ENCODE measurements at places on chromosomes 2 and 18.

GRCh38 chr2:36611316-36611990 is 13.5 kb upstream of the FEZ2 start:
- no peak for DNase-seq

- no peak for DNase-seq
Measured at GRCh38 chr18:41320100-41320499, 634.9 kb upstream of the PIK3C3 start.

GRCh38 chr2:39128919-39129391 is 8.1 kb upstream of the SOS1 start:
- no peak for DNase-seq

DNA sequence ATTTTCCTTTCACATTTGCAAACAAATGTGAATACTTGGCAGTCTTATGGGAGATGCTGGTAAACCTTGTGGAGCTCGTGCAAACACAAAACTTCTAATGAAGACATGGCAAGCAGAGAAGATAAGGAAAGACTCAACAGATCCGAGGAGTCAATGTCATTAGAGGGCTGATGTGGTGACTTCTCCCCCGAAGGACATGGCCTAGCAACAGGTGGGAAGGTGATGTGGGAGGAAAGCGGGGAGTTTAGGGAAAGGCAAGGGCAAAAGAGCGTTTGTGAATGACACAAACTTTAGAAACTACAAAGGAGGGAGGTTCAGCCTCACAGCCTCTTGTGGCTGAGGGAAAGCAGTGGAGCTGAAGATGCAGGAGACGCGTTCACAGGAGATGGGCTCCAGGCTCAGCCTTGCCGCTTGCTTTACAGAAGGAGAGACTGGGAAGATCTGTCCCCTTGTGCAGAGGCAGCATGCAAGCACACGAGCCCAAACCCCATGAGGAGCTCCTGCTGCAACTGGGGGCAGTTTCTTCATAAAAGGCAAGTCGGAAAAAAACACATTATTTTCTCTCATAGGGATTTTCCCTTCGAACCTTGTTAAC is 86.6 kb downstream of the SOWAHC start:
- DNase-seq = no peak

GRCh38 chr2:185502351-185502750 is 236.3 kb upstream of the FSIP2 start:
- DNase-seq = no peak

- no peak for DNase-seq
Measured at GRCh38 chr2:96423291-96423690, 81.9 kb downstream of the NEURL3 start.

- DNase-seq = no peak
Measured at GRCh38 chr18:32301976-32302743, 112.3 kb downstream of the MEP1B start.

GRCh38 chr2:207471261-207471660 is 58.5 kb upstream of the CREB1 start:
- DNase-seq = no peak

DNA sequence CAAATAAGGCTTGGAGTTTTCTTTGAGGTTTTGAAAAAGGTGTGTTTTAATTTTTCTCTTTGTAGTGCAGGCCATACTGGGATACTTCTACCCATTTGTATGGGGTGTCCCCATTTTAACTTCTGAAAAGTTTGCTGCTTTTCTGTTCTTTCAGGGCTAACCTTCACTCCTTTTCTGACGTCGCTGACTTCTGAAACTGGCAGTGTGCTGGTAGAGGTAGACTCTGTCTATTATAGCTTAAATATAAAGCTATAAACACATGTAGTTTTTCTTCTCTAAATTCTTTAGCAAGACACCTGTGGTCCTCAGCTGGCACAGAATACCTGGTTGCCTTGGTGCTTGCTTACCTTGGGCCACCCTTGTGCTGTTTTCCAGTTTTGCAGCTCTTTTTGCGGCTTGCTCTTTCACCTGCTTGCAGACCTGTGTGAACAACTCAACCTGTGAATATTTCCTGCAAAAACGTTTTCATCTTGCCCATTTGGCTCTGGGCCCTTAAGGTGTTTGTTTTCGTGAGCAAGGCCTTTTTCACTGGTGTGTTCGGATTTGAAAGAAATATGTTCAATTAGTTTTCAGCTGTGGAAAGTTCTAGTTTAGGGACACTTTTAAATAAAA is 42.2 kb downstream of the PHLPP1 start:
- no peak for DNase-seq

DNA sequence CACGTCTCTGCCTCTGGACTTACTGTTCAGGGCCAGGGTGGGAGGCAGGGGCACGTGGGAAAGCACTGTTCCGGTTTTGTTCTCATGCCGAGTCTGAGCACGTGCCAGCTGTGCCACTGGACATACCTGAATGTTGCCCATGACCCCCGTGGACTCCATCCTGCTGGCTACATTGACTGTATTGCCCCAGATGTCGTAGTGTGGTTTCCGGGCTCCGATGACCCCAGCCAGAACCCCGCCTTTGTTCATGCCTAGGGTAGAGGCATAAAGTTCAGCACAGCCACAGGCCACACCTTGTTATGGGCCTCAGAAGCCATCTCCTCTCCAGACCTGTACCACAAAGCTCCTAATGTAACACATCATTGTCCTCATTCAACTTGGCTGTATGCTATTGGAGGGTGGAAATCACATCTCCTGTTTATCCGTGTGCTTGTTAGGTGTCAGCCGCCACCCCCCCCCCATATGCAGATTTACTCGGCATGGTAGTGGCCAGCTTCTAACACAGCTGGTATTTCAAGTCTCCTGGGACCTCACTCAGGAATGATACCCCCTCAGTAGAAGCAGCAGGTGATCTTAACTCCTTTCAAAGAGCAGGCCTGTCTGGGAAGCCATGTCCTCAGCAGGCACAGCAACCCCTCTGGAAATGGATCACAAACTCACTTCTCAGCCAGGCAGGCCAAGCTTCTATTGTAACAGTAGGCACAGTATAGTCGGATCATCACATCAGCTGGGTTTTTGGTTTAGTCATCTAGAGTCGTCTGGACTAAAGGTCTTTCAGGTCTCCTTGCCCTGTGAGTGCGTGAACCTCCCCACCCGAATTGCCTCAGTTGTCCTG is 27.6 kb downstream of the CENPO start:
- DNase-seq = no peak

GRCh38 chr2:13996527-13996926 is 636.0 kb upstream of the LRATD1 start:
- DNase-seq = no peak

DNA sequence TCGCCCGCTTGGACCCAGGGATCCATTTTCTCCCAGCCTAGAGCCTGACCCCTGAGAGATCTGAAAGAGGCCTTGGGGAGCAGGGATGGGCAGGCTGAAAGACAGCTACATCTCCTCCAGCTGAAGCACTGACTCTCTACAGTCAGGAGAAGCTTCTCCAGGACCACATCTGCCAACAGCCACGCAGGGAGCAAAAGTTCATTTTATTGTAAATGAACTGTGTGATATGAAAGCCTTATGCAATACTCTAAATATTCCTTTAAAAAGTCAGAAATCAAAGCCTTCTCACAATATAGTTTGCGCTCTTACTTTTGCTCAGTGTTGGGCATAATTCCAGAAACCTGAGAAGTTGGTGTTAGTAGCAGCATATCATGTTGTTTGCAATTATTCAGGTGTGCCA is 428.9 kb upstream of the RAB6C start:
- no peak for DNase-seq

GRCh38 chr2:230991598-230991997 is 4.3 kb upstream of the SPATA3 start:
- DNase-seq = no peak

DNA sequence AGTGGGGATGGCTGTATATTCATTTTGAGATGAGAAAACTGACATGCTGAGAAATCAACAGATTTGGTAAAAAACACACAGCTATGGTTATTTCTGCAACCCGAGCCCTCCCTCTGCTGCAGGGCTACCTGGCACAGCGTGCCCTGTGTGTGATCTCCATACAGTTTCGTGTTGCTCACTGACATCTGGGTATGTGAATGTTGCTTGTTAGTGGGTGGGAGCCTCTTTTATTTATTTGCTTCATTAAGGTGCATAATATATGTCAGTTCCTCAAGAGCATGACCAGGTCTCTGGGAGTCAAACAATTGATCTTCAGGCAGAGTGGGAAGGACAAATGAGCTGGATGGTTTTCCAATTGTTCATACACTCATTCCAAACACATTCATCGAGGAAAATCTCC is 139.1 kb upstream of the FHL2 start:
- no peak for DNase-seq

DNA sequence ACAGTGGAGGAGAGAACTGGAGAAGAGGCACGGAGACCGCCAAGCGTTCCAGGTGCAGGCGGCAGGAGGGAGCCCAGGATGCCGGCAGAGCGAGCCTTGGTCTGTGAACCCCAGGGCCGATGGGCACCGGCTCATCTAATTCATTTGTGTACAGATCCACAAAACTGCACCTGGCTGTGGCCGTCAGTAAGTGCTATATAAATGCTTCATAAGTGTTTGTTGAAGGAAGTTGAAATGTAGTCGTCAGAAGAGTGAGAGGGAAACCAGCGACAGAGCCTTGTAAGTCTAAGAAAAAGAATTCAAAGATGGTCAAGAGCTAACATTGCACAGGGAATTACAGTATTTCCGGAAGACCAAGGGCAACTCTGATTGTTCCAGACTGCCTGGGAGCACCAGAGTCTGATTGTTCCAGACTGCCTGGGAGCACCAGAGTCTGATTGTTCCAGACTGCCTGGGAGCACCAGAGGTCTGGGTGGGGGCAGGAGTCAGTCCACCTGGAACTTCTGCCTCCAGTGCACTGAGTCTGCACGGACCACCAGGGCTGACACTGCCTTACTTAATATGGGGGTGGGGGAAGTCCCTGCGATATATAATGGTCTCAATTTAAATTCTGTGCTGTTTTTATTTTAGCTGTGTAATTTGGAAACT is 112.3 kb downstream of the BCL2 start:
- no peak for DNase-seq

GRCh38 chr2:138030459-138030858 is 66.2 kb downstream of the HNMT start:
- DNase-seq = no peak

GRCh38 chr18:69401972-69402532 is 1.4 kb downstream of the DOK6 start:
- DNase-seq = no peak

DNA sequence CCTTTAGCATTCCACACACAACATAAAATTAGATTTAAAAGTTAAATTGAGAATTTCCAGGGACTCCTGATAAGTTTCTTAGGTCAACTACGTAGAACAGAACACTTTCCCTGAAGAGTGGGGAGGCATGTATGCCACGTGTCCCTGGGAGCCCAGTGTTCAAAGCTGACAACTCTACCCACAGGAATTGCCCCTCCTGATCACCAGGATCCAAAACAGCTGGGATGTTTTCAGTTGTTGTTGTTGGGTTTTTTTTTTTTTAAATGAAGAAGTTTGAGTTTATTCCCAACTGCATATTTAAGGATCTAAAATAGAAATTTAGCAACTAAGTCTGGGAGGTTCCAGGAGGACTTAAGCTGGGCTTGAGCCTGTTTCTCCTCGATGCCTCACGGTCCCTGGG is 100.5 kb downstream of the TPGS2 start:
- DNase-seq = no peak

- DNase-seq = no peak
Measured at GRCh38 chr2:84314250-84314649, 144.8 kb downstream of the SUCLG1 start.

DNA sequence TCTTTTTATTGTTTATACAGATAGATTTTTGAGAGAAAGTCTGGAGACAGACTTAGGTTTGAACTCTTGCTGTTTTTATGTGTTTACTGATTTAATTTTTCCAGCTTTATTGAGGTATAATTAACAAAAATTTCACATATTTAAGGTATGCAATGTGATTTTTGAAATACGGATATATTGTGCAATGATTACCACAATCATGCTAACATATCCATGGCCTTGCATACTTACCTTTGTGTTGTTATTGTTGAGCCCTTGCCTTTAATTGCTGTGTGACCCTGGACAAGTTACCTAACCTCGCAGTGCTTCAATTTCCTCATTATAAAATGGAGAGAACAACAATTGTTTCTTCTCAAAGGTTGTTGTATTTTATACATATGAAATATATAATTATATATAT is 13.9 kb upstream of the RBMS1 start:
- no peak for DNase-seq

DNA sequence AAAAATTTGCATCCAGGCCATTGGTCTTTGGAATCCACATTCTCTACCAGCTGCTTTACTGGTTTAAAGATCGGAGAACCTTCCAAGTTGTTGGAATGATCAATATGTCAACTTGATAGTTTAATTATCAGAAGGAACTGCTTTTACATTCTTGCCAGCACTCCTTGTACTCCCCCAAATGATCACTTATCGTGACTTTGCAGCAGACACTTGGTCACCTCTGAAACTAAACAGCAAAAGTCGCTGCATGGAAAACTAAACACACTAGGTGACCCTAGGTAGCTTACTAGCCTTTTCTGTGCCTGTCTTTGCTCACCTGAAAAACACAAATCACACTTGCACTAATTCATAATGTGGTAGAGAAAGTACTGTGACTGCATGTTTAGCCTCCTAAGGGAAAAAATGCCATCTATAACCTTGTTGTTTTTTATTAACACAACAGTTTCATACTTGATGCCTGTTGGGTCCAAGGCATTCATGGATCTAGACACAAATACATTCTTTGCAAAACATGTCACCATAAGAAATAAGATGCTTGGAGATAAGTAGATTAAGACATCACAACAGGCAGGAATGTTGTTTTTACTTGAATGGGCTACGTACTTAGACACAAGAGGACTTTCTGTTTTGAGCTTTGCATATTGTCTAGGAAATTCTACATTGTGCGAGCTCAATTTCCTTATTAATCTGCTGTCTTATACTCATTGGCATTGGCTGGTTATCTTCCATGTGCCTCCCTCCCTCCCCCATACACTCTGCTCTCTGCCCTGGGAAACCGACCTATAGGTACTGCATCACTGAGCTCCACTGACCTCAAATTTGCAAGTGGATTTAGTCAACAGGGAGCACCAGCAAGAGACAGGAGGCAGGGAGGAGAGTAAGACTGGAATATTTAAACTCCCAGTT is 219.1 kb upstream of the STK17B start:
- DNase-seq = no peak

Data from stimulated activated CD8-positive, alpha-beta memory T cell treated with anti-CD3 and anti-CD28 coated beads, Interleukin-4, amount 100 ng/mL, for 1 hour (primary cell).